ENCODE measurements at places on chromosomes 2 and 18. TPM values are rescaled to one million over a fixed set of nuclear protein-coding genes. Genes with fewer than 3 reads are reported as not detected.

DNA sequence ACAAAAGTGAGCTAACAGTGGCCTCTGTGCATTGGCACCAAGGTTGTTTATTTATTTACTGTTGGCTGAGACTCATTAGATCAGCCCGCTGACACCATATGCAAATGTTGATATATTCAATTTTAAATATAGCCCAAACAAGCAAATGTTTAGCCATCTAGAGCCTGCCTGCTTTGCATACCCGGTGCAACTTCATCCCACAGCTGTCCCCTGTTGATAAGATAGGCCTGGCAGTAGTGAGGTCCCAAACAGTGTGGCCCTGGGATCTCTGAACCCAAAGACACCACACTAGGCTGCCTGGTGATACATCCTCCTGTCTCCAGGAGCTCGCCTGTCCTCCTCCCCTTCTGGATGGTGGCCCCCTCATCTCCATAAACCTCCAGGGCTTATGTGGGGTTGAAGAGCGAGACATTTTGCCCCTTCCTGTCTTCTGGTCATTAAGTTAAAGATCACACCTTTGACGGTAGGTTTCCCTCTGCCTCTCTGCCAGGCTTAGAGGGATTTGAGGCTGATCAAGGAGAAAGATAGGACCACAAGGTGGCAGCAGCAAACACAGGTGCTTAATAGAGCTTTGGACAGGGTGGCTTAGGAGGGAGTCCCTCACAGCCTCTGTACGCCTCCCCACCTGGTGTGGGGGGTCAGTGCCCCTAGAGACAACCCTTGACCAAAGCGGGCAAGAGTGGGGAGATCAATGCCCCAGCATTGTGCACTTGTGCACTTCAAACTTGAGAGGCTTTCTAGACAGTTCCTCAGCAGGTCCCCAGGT is 23.7 kb upstream of the MYO5B start:
- no peak overlapping the region for H3K4me3 ChIP-seq
- H3K36me3 ChIP-seq: no peaks in the 10 kb centered on the region

DNA sequence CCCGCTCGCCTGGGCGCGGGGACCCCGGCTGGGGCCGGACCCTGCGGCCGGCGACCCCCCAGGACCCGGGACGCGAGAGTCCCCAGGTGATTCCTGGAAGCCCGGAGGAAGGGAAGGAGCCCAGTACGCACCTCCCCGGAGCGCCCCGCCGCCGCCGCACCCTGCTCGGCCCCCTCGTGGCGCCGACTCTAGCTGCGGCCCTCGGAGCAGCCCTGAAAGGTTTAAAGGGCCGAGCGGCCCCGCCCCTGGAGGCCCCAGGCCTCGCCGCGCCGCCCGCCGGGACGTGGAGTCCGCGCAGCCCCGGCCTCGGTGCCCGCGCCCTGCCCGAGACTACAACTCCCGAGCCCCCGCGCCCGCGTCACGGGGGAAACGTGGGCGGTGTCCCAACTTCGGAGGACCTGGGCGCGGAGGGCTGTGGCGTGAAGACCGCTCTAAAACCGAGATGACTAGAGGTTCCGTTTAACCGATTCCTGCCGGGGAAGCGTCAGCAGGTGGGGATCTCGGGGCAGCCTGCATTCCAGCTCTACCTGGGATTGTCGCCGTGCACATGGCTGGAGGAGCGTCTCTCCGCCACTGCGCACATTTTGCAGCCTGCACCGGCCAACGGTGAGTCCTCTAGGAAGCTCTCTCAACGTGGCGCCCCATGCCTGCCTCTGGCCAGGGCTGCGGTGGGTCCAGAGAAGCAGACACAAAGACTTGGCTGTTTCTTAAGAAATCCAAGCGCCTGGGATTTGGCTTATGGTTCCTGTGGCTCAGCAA is at the start of gene TMEM150A:
Gene TMEM150A (minus strand): TSS at position 223 of the 759 bp plus-strand sequence. CDS start 750 bp downstream, outside the sequence.
- peak within 1 kb of the TSS; percentile 64 for H3K27ac ChIP-seq
- H3K27me3 ChIP-seq: no peaks in the 10 kb centered on the region
- peaks cover under 1% of the 10 kb centered on the region for H3K36me3 ChIP-seq
- peak; percentile 68 for DNase-seq
- H3K4me1 ChIP-seq: peaks cover 8% of the 10 kb centered on the region

The TXNDC2 gene
- 0.12 TPM for total RNA-seq

DNA sequence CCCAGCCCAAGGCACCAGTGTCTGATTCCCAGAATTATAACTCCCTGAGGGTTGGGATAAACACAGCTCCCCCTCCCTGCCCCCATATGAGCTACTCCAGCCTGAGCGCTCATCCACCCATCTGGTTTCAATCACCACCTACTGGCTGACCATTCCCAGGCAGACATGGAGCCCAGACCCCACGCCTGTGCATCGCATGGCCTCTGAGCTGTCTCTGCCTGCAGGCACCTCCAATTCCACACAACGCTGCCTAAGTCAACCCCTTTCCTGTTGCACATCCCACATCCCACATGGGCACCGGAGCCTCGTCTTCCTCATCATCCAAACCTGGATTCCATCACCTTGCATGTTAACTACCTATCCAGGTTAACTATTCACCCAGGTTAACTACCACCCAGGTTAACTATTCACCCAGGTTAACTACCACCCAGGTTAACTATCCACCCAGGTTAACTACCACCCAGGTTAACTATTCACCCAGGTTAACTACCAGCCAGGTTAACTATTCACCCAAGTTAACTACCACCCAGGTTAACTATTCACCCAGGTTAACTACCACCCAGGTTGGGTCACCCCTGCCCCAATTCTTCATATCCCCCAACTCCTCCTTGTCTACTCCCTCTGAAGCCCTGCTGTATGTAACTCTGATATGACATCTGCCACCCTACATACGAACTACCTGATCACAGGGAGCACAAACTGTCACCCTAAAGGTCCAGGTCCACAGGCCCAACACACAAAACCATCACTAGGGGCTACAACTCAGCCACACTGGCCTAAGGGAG is 47.8 kb downstream of the TEX51 start:
- peaks cover 15% of the 10 kb centered on the region for H3K27me3 ChIP-seq
- no peak for DNase-seq
- no peak overlapping the region for H3K4me3 ChIP-seq
- H3K4me1 ChIP-seq: no peaks in the 10 kb centered on the region
- no peaks in the 10 kb centered on the region for H3K36me3 ChIP-seq

- no peaks in the 10 kb centered on the region for H3K4me1 ChIP-seq
- H3K27me3 ChIP-seq: no peaks in the 10 kb centered on the region
- DNase-seq: no peak
- no peak overlapping the region for H3K4me3 ChIP-seq
- no peak overlapping the region for H3K27ac ChIP-seq
Observed at GRCh38 chr2:946073-946948, 4.3 kb upstream of the SNTG2 start.

The STAT4 gene
- 2.0 TPM for total RNA-seq

- no peak for DNase-seq
- no peak overlapping the region for H3K4me3 ChIP-seq
- H3K36me3 ChIP-seq: no peaks in the 10 kb centered on the region
- no peaks in the 10 kb centered on the region for H3K27me3 ChIP-seq
Observed at GRCh38 chr2:174663550-174663949, 65.9 kb upstream of the WIPF1 start.

DNA sequence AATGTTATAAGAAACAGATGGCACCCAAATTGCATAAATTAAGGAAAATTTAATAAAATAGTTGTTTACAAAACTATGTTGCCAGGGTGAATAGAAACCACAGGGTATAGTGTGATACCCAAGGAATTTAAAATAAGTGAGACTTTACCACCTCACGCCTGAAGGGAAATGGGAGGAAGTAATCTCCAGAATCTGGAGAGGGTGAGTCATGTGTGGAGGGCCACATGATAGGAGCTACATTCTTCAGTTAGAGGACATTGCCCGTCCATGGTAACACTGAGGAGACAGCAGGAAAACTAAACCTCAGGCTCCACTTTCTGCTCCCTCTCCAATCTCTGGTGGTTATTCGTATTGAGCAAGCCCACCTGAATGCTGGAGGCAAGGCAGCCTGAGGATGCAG is 97.2 kb upstream of the NXPH2 start:
- no peak for DNase-seq
- H3K36me3 ChIP-seq: no peaks in the 10 kb centered on the region
- H3K4me1 ChIP-seq: no peaks in the 10 kb centered on the region

DNA sequence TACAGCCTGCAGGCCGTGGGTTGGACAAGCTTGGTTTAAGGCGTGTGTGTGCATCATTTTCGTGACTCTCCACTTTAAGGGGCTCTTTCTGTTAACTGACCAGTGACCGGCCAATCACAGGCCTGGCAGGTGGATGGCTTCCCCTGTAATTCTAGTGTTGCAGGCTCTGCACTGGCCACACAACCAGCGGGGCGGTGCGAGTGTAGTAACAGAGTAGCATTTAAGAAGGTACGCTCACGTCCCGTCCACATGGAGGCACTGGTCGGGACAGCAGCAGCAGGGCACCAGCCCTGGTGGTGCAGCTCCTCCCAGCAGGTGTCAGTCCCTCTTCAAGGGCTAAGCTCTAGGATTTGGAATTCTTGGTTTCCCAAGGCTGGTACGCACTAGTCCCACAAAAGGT is 8.0 kb upstream of the ANO7 start:
- no peak overlapping the region for H3K4me3 ChIP-seq
- H3K36me3 ChIP-seq: no peaks in the 10 kb centered on the region
- peak; percentile 19 for DNase-seq

GRCh38 chr2:873651-874580 is 76.7 kb upstream of the SNTG2 start:
- no peak for DNase-seq
- no peaks in the 10 kb centered on the region for H3K4me1 ChIP-seq
- H3K4me3 ChIP-seq: no peak overlapping the region
- H3K27me3 ChIP-seq: peaks cover 29% of the 10 kb centered on the region
- H3K36me3 ChIP-seq: no peaks in the 10 kb centered on the region

GRCh38 chr2:222859786-222860612 is 837 bp upstream of the ACSL3 start:
- peak overlapping the region; percentile 86 for H3K4me3 ChIP-seq
- no peaks in the 10 kb centered on the region for H3K27me3 ChIP-seq
- no peaks in the 10 kb centered on the region for H3K36me3 ChIP-seq
- H3K4me1 ChIP-seq: peaks cover 44% of the 10 kb centered on the region
- DNase-seq: no peak

The TFPI gene
- total RNA-seq: 29.1 TPM

The XIRP2 gene
- total RNA-seq: not detected

DNA sequence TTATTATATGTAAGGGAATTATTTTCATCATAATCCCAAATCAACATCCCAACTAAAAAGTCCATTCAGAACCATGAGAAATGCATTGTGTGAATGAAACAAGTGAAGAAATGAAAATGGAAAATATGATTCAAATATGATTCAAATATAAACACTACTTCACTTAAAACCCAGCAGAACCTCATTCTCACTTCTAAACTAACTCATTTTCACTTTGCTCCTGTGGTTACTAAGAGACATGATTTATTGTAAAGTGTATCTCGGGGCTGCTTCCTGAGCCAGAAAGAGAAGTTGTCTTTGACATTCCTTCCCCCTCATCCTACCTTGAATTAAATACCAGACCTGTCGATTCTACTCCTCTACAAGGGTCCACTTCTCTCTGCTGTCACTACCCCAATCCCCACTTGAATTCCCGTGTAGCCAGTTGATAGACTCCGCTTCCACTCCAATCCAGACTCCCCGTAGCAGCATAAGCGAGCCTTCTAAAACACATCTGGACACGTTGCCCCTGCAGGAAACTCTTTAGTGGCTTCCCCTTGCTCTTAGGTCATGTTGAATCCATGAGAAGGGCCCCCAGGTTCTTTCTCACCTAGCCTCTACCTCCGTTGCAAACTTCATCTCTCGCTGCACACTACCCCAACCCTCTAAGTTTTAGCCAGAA is 697.0 kb upstream of the ID2 start:
- H3K27ac ChIP-seq: no peak overlapping the region
- no peaks in the 10 kb centered on the region for H3K36me3 ChIP-seq
- H3K4me3 ChIP-seq: no peak overlapping the region
- H3K4me1 ChIP-seq: no peaks in the 10 kb centered on the region

The C2orf80 gene
- total RNA-seq: not detected

- H3K36me3 ChIP-seq: no peaks in the 10 kb centered on the region
- H3K4me1 ChIP-seq: peaks cover 7% of the 10 kb centered on the region
- no peak overlapping the region for H3K27ac ChIP-seq
Observed at GRCh38 chr2:41904459-41904858, 143.4 kb upstream of the PKDCC start.

GRCh38 chr2:15561574-15562344 is 625 bp upstream of the NBAS start:
- H3K27ac ChIP-seq: peak overlapping the region; percentile 3
- 0 out of 2 replicates have a peak, but pooled peaks cover 2% of the 10 kb centered on the region for H3K4me1 ChIP-seq
- H3K36me3 ChIP-seq: no peaks in the 10 kb centered on the region
- no peaks in the 10 kb centered on the region for H3K27me3 ChIP-seq
- DNase-seq: no peak

GRCh38 chr18:13378150-13378549 is 159.6 kb downstream of the LDLRAD4 start:
- no peaks in the 10 kb centered on the region for H3K36me3 ChIP-seq
- H3K4me1 ChIP-seq: peaks cover 15% of the 10 kb centered on the region
- no peak overlapping the region for H3K27ac ChIP-seq
- DNase-seq: no peak

DNA sequence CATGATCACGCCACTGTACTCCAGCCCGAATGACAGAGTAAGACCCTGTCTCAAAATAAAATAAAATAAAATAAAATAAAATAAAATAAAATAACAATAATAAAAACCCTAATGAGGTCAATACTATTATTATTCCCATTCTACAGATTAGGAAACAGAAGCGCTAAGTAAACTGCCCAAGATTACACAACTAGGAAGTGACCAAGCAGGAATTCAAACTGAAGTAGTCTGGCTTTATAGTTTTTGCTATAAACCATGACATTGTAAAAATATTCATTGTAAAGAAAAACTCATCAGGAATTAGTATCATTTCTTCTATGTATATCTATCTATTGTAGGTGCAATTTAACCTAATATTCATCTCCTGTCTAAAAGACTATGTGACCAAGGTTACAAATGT is 1.2 kb downstream of the PLEKHM3 start:
- no peaks in the 10 kb centered on the region for H3K27me3 ChIP-seq
- DNase-seq: no peak
- H3K36me3 ChIP-seq: no peaks in the 10 kb centered on the region
- H3K4me3 ChIP-seq: no peak overlapping the region
- H3K27ac ChIP-seq: no peak overlapping the region

GRCh38 chr2:43448822-43449110 is 147.1 kb downstream of the THADA start:
- no peak overlapping the region for H3K27ac ChIP-seq
- H3K4me1 ChIP-seq: peaks cover 9% of the 10 kb centered on the region
- no peak for DNase-seq
- H3K27me3 ChIP-seq: no peaks in the 10 kb centered on the region
- H3K4me3 ChIP-seq: no peak overlapping the region
- H3K36me3 ChIP-seq: no peaks in the 10 kb centered on the region

GRCh38 chr2:204655101-204655500 is 109.8 kb downstream of the PARD3B start:
- H3K27ac ChIP-seq: no peak overlapping the region
- no peaks in the 10 kb centered on the region for H3K4me1 ChIP-seq
- no peaks in the 10 kb centered on the region for H3K36me3 ChIP-seq
- no peak for DNase-seq
- no peak overlapping the region for H3K4me3 ChIP-seq

The FBXO48 gene
- total RNA-seq: 0.91 TPM

The TRIB2 gene
- 12.4 TPM for total RNA-seq

- H3K4me3 ChIP-seq: no peak overlapping the region
- H3K4me1 ChIP-seq: no peaks in the 10 kb centered on the region
- H3K36me3 ChIP-seq: no peaks in the 10 kb centered on the region
- DNase-seq: no peak
Observed at GRCh38 chr18:62828091-62828640, 112.8 kb downstream of the PHLPP1 start.
